H7 (cell line): ENCODE measurements at places on chromosomes 1 and 21. TPM values are rescaled to one million over a fixed set of nuclear protein-coding genes. Genes with fewer than 3 reads are reported as not detected.

Gene HSPB7
- 0.07 TPM in 1 of 2 replicates, not detected in the other for total RNA-seq

Gene CENPL
- total RNA-seq, result 32.8 and 33.1 TPM in 2 replicates

Gene SLC30A2
- total RNA-seq, result 0.17 TPM in 1 of 2 replicates, not detected in the other

Gene KRTAP13-2
- not detected in 2 replicates for total RNA-seq

Gene MATN1
- total RNA-seq, result 0.26 and 0.76 TPM in 2 replicates

Gene SLFNL1
- 0.30 TPM in 1 of 2 replicates, not detected in the other for total RNA-seq

Gene TP73
- 0.55 and 1.6 TPM in 2 replicates for total RNA-seq

Gene MPL
- 0.48 TPM in 1 of 2 replicates, not detected in the other for total RNA-seq

Gene AZIN2
- 0.96 and 2.5 TPM in 2 replicates for total RNA-seq

Gene PCAT6
- 3.4 and 7.4 TPM in 2 replicates for total RNA-seq

Gene TTC3
- 32.2 and 32.3 TPM in 2 replicates for total RNA-seq

Gene RNU1-4
- total RNA-seq, result under 0.01 TPM in 2 replicates

Gene LRRC38
- 0.28 TPM in 1 of 2 replicates, not detected in the other for total RNA-seq

Gene FASLG
- total RNA-seq, result not detected in 2 replicates

Gene CLEC20A
- not detected in 2 replicates for total RNA-seq

Gene SLAMF7
- 0.24 TPM in 1 of 2 replicates, not detected in the other for total RNA-seq

Gene OTUD3
- 8.2 and 12.5 TPM in 2 replicates for total RNA-seq

Gene CHAF1B
- total RNA-seq, result 12.7 and 13.9 TPM in 2 replicates

Gene HMCN1
- total RNA-seq, result 5.7 and 7.3 TPM in 2 replicates

DNA sequence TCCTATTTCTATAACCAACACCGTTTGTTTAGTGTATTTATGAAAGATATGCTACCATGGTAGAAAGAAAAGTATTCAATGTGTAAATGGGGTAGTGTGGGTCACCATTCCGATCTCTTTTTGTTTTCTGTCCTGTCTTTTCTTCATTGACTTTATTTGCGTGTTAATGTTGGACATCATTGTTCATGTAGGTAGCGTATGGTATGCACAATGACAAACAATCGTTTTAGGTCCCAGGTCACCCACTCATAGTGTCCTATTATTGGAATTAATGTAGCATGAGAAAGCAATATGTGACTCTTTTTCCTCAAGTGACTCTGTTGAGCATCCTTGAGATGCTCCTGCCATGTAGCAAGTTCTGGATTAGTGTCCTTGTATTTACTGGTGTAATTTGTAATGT, 25.4 kb downstream of the ATP5PO start:
- no peak for DNase-seq

GRCh38 chr1:54134295-54134694, 18.5 kb downstream of the CDCP2 start:
- DNase-seq, result no peak

DNA sequence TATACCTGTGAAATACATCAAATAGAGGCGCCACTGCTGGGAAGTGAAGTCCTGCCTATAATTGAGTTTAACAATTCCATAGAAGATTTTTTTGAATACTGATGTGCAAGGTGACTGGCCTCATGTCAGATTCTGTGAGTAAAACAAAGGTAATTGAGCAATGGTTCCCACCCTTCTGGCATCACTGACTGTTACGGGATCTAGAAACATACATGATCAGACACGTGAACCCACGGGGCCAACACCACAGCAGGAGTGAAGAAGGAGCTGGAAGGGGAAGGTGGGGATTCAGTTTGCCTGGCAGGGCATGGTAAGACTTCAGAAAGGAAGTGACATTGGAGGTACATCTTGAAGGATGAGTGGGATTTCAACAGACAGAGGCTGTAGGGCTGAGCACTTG, 270.2 kb downstream of the DISC1 start:
- DNase-seq, result no peak

DNA sequence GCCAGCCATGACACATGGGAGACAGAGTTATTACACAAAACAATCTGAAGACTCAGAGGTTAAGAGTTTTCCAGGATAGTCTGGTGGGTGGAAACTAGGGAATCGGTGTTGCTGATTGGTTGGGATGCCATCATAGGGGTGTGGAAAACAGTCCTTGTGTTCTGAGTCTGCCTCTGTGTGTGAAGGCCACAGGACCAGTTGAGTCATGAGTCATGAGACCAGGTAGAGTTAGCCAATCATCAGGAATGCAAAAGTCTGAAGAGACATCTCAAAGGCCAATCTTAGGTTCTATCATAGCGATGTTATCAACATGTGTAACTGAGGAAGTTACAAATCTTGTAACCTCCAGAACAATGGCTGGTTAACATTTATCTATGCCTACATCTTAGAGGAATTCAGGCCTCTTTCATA, 49.7 kb upstream of the NEK7 start:
- DNase-seq, result no peak

DNA sequence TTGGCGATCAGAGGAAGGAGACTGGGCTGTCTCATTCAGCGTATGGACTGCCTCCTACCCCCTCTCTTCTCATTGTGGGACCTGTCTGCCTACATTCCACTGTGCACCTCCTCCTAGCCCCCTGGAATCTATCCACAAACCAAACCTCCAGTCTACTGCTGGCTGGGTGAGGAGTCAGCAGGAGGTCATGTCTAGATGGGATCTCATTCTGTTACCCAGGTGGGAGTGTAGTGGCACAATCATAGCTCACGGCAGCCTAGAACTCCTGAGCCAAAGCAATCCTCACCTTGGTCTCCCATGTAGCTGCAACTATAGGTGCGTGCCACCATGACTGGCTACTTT, 18.0 kb upstream of the TTC22 start:
- DNase-seq, result no peak

DNA sequence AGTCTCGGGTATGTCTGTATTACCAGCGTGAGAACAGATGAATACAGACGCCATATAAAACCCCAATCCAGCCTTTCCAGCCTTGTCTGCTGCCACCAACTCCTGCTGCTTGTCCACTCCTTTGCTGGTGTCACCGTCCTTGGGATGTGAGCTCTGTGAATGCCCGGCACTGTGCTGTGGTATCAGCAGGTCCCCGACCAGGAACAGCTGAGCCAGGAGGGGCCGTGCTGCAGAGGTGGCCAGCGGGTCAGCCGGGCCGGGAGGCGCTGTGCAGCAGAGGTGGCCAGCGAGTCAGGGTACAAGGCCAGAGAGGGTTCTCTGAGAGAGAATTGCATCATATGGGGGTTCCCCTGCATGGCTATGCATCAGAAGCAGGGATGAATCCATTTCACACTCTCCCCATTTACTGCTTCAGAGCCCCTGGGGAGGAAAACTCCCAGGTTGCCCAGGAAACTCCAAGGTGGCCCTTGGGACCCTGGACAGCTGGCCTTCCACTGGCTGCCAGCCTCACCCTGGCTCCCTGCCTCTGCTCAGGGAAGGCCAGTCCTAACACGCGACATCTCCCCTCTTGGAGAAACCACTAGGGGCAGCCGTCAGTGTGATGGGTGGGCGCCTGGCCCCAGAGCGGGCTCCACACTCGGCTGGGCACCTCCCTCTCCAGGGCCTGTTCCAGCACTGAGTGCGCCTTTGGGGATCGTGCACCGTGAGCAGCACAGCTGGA, 122.4 kb upstream of the COL6A1 start:
- DNase-seq, result peak; percentile 73

GRCh38 chr1:172328266-172328665, 92.2 kb upstream of the C1orf105 start:
- no peak for DNase-seq

DNA sequence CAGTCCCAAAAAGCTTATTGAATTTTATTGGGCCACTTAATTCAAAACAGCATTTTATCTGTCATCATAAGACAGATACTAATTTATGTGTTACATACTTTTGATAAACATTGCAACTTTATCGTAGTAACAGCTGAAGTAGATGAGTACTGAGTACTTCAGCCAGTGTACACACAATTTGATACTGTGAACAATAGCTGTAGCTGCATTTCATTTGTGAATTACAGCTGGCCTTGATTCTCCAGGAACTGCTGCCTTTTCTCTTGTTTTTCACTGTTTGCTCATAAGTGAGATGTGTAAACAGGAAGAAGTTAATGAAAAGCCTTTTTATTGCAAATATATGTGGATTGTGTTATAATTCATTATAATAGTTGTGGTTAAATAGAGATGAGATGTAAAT, 10.2 kb downstream of the UAP1 start:
- no peak for DNase-seq

- no peak for DNase-seq
Measured at GRCh38 chr1:110425612-110426152, 18.2 kb upstream of the LAMTOR5 start.

GRCh38 chr21:41466024-41466820, 40.2 kb downstream of the MX1 start:
- DNase-seq, result no peak

- peak; percentile 88 for DNase-seq
Measured at GRCh38 chr1:12618965-12619791, 1.2 kb upstream of the DHRS3 start.

- peak; percentile 98 for DNase-seq
Measured at GRCh38 chr1:16146279-16147155, 9.4 kb downstream of the EPHA2 start.

- DNase-seq, result peak; percentile 76
Measured at GRCh38 chr1:203592156-203592555, 34.5 kb upstream of the ATP2B4 start.

DNA sequence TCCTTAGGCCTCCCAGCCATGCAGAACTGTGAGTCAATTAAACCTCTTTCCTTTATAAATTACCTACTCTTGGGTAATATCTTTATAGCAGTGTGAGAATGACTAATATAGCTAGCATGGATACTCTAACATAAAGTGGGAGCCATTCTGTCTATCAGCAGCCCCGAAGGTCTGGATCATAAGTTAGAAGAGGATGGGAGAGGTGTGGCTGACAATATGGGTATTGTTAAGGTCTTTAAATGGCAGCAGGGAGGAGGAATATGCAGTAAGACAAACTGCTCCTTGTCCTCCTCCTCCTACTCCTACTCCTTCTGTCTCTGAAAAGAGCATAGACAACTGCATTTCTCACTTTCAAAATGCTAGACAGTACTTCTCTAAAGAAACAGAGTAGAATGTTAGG, 214.0 kb upstream of the C1orf87 start:
- no peak for DNase-seq

GRCh38 chr1:75991497-75992114, 59.4 kb upstream of the ASB17 start:
- DNase-seq, result peak; percentile 72
